SK-N-SH (cell line): ENCODE measurements at places on chromosomes 6 and 20. TPM values are rescaled to one million over a fixed set of nuclear protein-coding genes. Genes with fewer than 3 reads are reported as not detected.

Gene PACSIN1
- polyA plus RNA-seq: 0.02 and 0.05 TPM in 2 replicates

Gene CTAGE9
- not detected in 2 replicates for polyA plus RNA-seq

Gene TSPO2
- polyA plus RNA-seq: not detected in 2 replicates

Gene TP53TG5
- not detected in 2 replicates for polyA plus RNA-seq

Gene LST1
- not detected in 2 replicates for polyA plus RNA-seq

Gene STX11
- polyA plus RNA-seq: 0.15 and 0.41 TPM in 2 replicates

Gene EDN3
- polyA plus RNA-seq: 0.02 and 0.05 TPM in 2 replicates

Gene HNF4A
- not detected in 2 replicates for polyA plus RNA-seq

Gene CD40
- not detected in 2 replicates for polyA plus RNA-seq

Gene OPRL1
- polyA plus RNA-seq: 1.7 and 1.8 TPM in 2 replicates

Gene MOXD1
- 252 and 379 TPM in 2 replicates for polyA plus RNA-seq

Gene PTCRA
- polyA plus RNA-seq: not detected in 2 replicates

Gene DSP
- 0.02 TPM in 1 of 2 replicates, not detected in the other for polyA plus RNA-seq
